ENCODE measurements at places on chromosomes 3 and 15.

DNA sequence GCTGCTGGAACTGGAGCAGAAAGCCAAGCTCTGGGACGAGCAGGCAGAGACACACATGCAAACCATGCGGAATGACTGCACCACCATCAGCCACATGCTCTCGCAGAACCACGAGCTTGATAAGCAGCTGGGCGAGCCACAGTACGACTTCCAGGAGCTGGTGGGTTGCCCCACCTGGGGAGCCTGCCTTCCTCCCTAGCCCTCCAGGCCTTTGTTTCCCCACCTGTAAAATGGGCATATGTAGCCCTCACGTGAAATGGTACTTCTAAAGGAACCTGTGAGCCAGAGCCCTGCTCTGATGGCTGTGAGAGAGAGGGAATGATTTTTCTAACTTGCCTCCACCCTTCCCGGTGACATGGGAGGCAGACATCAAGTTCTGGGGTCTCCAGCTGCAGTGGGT is 44.6 kb upstream of the GOLGA6B start:
- no peak for DNase-seq

DNA sequence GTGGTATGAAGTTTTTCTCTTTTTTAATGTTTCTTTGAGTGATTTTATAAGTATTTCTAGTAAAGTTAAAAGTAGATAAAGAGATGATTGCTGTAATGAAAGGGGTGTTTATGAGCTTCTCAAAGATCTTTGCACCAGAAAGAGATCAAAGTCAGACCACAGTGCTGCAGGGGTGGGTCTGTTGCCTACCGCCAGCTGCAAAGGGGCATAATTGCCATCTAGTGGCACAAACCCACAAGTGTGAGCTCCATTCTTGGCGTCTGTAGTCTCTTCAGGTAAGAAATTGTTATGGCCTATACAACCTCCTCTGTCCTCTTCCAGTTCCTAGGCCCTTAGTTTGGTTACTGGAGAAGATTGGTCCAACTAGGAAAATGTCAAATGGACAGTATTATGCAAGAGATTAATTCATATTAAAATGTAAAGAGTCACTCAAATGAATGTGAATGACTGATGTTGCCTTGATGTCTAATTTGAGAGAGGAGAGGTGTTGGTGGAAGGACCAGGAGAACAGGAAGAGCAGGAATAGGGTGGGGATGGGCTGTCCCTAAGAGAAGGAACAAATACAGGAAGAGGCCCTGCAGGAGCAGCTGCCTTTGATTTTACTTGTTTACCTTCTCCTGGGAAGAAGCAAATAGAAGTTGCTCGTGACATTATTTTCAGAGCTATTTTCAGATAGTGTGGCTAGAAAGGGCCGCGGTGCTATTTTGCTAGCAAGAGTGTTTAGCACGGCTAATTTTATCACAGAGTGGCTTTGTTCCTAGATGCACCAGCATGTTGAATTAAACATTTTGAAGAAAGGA is 53.0 kb upstream of the GSK3B start:
- DNase-seq, result no peak

DNA sequence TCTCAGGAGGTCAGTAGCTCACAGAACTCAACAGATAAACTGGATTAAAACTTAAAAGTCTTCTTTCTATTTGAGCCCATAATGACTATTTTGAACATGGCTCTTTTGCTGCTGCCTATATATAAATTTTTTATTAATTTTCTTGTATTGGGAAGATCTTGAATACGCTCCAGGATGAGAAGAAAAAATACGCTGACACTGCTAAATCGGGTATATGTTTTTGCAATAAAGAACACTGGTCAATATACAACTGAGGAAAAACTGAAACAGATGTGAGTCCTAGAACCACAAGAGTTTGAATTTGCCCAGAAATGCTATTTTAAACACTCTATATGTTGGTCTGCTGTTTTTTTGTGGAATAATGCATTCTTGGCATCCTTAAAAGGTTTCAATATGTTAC is 20.6 kb downstream of the WNT5A start:
- DNase-seq, result no peak

DNA sequence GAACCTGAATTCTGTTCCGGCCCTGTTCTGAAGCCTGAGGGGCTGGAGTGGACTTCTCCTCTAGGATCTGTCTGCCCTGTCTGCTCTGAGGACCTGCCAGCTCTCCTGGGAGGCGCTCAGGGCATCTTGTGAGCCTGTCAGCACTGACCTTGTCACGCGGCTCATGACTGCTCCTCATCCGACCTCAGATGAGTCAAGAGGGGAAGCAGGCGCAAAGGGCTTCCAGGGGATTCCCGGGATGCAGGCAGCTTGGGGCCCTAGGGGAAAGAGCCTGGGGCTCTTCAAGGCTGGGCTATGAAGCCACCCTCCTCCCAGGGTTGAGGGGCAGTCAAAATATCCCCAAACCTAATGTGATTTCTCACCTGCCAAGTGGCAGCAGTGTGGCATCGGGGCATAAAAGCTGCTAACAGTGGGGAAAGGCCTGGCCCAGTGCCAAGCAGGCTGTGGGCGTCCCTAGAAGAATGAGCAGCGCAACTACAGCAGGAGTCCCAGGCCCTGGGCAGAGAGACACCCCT is 27.6 kb upstream of the ANKDD1A start:
- peak; percentile 67 for DNase-seq

- DNase-seq, result no peak
These were observed 86.0 kb downstream of the DTWD1 start for GRCh38 chr15:49706805-49707204.

GRCh38 chr3:115341208-115341607 is 194.1 kb upstream of the ZBTB20 start:
- DNase-seq, result no peak

DNA sequence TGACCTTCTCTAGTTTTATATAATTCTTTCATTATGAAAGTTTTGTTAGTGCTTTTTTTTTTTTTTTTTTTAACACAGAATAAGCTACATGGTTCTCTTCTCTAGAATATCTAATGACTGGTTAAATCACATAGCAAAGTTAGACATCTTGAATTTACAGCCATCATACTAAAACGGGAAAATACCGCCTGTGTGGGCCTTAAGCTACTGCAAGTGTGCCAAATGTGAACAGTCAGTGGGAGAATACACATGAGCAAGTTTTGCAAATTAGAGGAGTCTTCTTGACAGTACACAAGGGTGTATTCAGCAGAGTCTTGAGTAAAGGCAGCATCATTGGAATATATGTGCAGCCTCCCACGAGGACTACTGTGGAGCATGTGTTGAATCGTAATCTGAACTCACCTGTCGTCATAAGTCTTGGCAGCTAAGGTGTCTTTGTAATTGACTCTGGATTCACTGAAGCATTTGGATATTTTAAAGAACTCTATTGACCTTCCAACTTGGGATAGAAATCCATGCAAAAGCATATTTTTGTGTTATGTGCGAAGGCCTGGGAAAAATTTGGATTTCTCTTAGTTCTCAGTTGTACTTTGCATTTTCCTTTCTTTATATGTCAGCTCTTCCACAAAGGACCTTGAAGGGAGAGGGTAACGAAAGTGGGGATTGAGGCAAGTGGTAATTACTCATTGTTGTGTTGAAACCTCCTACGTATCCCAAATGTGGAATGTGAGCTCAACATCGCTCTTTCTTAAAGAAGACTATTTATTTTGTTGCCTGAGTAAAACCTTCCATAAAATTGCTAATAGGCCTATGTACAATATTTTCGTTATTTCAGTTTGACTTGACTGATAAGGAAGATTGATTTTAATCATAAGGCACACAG is 117.4 kb downstream of the ATG7 start:
- no peak for DNase-seq

- DNase-seq, result no peak
These were observed 176.0 kb downstream of the SSR3 start for GRCh38 chr3:156378871-156379270.

GRCh38 chr3:12962292-12962691 is 110.9 kb downstream of the IQSEC1 start:
- DNase-seq, result no peak

GRCh38 chr3:133840055-133840737 is 34.6 kb downstream of the SRPRB start:
- no peak for DNase-seq

DNA sequence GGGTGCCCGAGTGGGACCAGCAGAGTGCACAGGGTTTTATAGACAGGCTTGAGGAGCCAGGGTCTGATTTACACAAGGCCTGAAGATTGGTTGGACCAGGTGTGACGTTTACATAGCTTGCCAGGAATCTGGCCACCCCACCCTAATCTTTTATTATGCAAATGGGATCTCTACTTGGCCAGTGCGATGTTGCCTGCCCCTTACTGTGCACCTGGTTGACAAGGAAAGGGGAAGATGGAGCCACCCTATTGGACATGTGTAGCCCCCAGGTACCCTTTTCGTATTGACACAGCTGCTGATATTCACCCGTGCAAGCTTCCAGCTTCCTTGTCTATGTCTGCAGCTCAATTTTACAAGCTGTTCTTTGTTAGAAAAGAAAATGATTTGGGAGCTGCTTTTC is 132.0 kb downstream of the ARNT2 start:
- no peak for DNase-seq

DNA sequence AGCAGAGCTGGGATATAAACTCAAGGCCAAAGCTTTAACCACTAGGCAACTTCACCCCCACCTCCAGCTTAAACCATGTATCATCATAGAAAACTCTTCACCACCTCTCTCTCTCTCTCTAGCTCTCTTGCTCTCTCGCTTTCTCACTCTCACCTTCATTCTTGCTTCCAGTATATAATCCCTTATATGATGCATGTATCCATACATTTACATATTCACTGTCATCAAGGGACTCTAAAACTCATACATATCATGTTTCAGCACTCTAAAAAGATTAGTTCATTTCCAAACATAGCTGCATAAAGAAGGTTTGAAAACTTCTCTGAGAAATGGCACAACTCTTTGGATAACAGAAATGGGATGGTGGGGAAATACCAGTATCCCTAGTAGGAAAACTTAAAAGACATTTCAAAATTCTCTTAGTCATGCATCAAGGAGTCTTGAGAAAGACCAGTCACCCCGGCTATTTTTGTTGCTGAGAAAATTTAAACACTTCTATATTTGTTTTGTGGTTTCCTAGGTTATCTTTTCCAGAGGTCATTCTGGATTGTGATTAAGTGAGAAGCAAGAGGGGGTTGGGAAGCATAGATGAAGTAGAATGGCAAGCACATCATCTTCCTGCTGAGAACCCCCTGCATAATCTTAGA is 447.8 kb upstream of the THBS1 start:
- DNase-seq, result no peak

DNA sequence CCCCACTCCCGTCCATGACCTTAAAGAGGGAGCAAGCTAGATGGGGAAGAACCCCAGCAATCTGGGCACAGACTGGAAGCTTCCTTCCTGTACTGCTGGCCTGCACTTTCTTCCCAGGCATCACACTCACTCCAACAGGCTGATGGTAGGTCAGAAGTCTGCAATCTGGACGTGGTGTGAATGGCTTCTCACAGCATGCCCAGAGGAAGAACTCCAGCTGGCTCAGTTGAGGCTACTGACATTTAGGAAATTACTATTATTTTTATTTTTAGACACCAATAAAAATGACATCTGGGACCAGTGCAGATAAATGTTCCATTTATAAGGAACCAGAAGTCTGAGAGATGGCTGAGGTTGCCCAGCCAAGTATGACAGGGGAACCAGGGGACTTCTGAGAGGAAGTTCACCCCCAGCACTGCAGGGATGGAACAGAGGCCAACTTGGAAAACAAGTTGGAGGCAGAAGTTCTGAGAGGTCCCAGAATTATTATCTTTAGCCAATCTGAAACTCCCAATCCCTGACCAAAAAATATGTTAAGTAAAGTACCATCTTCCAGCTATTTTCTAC is 163.8 kb upstream of the CTNNB1 start:
- DNase-seq, result no peak

- peak; percentile 45 for DNase-seq
These were observed 145.4 kb downstream of the KLHL25 start for GRCh38 chr15:85649372-85649771.

GRCh38 chr3:148173851-148174250 is 523.9 kb upstream of the AGTR1 start:
- DNase-seq, result no peak

DNA sequence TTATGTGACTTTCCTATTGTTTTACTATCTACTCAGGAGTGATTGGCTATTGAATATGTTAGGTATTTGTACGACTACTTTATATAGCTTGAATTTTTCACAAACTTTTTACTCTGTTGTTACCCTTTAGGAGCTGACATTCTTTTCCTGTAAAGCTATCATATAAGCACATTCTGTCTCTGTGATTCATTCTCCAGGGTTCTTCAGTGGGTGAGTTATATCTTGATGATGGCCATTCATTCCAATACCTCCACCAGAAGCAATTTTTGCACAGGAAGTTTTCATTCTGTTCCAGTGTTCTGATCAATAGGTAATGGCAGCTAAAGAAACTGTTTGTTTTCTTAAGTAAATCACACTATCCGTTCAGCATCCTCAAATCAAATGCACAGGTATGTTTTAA is 10.1 kb upstream of the CAPN3 start:
- DNase-seq, result no peak

- DNase-seq, result no peak
These were observed 4.1 kb downstream of the ACP3 start for GRCh38 chr3:132321304-132321703.
